ENCODE measurements at places on chromosomes 7 and 10.

DNA sequence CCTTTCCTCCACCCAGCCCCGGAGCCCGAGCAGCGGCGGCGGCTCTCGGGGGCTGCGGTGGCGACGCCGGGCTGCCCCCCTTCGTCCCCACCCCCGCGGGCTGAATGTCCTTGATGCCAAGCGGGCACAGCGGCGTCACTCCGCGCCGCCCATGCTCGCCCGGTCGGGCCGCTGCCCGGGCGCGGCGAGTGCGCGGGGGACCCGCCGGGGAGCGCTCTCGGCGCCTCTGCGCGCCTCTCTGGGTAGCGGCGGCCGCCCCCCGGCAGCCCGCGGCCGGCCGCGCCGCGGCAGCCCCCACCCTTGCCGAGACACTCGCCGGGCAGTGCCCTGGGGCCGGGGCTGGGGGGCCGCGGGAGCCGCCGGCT lies 433 bp upstream of the PLXNA4 start:
- no peak for DNase-seq

DNA sequence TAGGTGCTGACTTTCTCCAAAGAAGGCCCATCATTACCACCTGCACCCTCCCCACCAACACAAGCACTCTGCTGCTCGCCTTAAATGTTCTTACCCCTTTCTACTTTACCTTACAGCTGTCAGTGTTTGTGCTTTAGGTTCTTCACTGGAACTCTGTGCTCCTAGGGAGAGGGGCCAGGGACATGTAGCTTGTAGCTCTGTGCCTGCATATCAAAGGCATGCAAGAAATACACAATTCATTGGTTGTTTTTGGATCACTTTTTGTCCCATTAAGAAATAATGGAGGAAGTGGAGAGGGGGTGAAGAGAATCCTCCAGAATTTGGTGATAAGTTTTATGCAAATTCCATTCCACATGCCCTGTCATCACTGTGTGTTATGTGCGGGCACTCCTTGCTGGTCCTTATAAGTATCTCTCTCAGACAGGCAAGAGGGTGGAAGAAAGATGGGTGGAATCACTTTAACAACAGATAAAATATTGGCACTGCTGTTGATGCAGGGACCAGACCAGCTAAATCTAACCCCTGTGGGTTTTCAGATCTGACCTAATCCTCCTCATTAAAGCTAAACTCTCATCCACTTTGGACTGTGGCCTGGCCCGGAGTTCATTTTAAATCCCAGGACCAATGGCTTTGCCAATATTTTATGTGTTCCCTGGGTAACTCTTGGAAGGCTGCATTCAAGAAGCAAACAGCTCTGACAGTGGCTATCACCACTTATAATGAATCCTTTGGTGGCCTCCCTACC lies 375.8 kb upstream of the NFE2L3 start:
- no peak for DNase-seq

- DNase-seq: no peak
These were observed 192.0 kb downstream of the ADAM12 start for GRCh38 chr10:126196281-126196680.

GRCh38 chr10:104612571-104613205 lies 28.4 kb upstream of the SORCS3 start:
- no peak for DNase-seq

GRCh38 chr7:101598986-101599771 lies 29.9 kb downstream of the MYL10 start:
- no peak for DNase-seq

GRCh38 chr7:16396766-16397500 lies 24.4 kb downstream of the CRPPA start:
- no peak for DNase-seq

GRCh38 chr10:110207805-110208613 lies 604 bp downstream of the MXI1 start:
- no peak for DNase-seq

- DNase-seq: no peak
These were observed 3.9 kb downstream of the DOCK1 start for GRCh38 chr10:126909147-126909546.

Measured in SW 1271 (cell line).